ENCODE measurements at places on chromosomes 7 and 10.

DNA sequence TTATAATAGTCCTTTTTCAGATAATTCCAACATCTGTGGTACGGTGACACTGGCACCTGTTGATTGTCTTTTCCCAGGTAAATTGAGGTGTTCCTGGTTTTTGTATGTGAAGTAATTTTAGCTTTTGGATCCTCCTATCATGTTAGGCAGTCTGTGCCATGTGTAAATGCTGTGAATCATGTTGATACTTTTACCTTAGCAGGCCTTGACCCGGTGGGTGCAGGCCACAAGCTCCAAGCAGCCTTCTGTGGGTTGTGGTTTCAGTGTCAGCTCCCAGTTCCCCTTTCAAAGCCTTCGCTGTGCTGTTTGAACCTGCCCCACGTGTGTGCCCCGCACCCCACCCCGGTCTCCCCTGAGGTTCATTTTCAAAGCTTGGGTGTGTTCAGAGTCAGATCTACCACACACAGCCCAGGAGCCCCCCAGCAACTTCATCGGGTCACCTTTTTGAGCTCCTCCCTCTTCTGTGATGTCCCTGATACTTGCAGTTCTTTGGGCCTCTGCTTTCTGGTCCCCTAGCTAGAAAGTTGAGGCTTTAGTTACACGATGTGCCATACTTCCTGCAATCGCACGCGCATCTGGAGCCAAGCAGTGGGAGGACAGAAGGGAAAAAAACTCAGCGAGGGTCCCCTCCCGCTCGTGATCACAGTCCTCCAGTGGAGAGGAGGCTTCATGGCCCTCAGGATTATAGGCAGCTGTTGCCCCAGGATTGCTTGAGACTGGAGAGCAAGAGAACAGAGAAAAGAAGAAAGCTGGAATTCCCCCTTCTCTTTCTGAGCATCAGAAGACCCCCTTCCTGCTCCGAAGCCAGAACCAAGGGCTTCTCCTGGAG, 8.7 kb upstream of the BHLHA15 start:
- no peak for DNase-seq

DNA sequence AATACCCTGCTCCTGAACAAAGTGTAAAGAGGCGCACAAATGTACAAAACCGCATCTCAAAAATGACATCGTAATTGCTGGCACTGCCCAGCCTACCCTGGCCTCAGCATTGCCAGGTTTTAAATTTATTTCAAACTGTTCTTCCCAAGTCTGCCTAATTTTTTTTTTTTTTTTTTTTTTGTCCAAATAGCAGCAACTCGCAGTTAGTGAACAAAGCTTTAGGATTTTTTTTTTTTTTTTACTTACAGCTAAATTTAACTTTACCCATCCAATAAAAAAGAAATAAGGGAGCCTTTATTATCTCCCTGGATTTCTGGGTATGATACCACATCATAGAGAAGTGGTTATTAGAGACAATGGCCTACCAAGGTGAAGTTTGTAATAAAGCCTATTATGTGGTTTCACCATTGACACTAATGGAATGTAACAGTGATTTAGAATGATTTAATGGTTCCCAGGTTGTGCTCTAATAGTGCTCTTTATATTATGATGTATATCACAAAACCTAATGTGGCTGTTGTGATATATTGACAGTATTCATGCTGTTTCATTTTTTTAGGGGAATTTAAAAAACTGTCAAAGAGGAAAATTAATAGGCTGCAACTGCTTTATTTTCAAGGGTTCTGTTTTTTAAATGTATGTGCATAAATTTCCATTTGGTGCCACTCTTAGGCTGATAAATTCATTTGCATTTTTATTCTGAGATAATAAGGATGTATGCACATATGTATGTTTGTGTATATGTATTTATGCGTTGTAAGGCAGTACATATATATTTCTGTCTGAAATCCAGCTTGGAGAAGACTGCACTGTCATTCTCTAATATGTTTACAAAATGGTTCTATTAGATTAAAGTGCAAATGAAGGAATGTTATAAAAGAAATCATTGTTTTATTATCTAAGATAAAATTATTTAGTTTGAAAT, 309.0 kb downstream of the TFEC start:
- DNase-seq = no peak

GRCh38 chr7:82224529-82224928, 219.0 kb downstream of the CACNA2D1 start:
- no peak for DNase-seq

DNA sequence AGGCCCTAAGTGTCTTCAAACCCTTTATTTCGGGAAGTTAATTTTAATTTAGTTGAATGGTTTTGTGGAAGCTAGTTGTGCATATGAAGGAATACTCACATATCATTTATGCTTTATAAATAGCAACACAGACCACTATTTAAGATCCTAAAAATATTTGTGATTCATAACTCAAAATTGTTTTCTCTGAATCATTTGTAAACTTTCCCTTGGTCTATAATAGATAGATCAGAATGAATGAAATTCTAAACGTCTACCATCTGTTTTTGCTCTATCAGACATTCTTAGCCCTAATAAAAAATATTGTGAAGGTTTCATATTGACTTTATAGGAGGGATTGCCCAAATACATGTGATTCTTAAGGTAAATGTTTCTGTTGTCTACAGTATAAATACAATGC, 43.5 kb downstream of the LOXL4 start:
- no peak for DNase-seq

GRCh38 chr7:136148920-136149319, 171.8 kb upstream of the MTPN start:
- DNase-seq = no peak

DNA sequence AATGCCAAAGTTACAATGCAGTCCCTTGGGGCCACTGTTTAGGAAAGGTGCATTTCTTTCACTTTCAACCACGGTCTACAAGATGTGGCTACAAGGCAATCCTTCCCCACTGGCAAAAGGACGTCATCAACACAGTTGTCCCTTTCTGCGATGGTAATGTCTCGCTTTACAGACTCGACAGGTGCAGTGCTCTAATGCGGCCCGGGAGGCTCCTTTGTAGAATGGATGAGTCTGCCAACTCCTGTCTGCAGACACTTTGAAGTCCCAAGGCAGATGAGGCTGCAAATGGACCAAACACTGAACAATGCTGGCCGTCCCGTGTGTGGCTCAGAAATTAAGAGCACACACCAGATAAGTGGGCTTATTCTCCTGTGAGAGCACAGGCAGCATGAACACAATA, 133.7 kb downstream of the PIP4K2A start:
- peak; percentile 83 for DNase-seq

GRCh38 chr7:43625980-43626379, 43.1 kb downstream of the STK17A start:
- DNase-seq = no peak

DNA sequence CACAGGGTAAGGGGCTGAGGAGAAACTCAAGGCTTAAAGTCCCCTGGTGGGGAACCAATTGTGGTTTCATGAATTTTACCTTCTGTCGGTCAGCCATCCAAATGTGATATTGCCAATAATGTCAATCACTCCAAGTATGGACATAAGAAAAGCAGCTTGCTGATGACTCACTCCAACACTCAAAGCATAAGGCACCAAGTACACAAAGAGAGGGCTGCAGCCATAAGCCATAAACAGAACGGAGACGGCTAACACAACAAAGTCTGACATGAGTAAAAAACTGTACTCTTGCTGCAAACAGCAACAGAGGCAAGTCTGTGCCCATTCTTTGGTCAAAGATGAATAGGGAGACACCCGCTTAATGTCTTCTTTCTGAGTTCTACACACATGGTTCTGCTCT, 24.2 kb downstream of the IFIT5 start:
- no peak for DNase-seq

DNA sequence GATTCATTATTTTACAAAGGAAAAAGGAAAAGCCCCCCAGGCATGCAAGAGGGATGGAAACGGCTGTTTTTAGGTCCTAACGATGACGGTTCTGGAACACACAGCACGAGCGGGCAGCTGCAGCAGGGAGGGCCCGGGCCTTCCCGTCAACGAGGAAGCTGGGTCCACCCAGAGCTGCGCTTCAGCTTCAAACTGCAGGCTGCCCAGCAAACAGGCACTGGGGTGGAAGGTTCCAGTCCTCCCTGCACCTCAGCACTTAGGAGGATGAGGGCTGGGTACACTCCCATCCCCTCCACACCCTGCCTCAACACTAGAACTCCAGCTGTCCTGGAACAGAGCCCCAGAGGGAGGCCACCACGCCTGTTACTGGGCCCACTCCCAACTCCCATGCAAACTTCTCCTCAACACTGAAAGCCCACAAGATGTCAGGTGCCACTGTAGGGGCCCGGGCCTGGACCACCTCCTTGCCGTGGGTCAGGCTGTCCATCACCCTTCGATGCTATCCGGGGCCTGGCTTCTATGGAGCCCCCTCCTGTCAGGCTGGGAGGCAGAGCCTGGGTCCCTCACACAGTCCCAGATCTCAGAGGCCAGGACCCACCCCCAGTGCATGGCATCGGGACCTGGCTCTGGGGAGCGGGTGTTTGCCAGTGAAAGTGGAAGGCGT, 33.0 kb downstream of the PAPOLB start:
- DNase-seq = no peak

Measured in NCI-H187 (cell line).